ENCODE measurements at places on chromosomes 7 and 10. TPM values are rescaled to one million over a fixed set of nuclear protein-coding genes. Genes with fewer than 3 reads are reported as not detected.

Gene WDR86
- total RNA-seq, result 17.7 TPM

Gene FAM131B
- 3.2 TPM for total RNA-seq

Gene CCL24
- not detected for total RNA-seq

Gene OR13A1
- not detected for total RNA-seq

Gene NEUROG3
- total RNA-seq, result not detected

Gene TCAF2
- 1.6 TPM for total RNA-seq

Gene TFR2
- total RNA-seq, result 0.08 TPM

Gene PTPRZ1
- 0.72 TPM for total RNA-seq

Gene PKD1L1
- total RNA-seq, result under 0.01 TPM

Gene SEPHS1
- total RNA-seq, result 35.2 TPM

Gene LEP
- total RNA-seq, result under 0.01 TPM

Gene AFAP1L2
- total RNA-seq, result 0.18 TPM

Gene RARRES2
- total RNA-seq, result 1.4 TPM

Gene RAPGEF5
- 4.2 TPM for total RNA-seq

Gene GHRHR
- total RNA-seq, result not detected

Gene LRMDA
- 3.6 TPM for total RNA-seq

Gene HMX3
- total RNA-seq, result not detected

Gene KCND2
- 11.3 TPM for total RNA-seq

Gene PODXL
- 2.3 TPM for total RNA-seq

Gene AGBL3
- 0.41 TPM for total RNA-seq

Gene STK31
- total RNA-seq, result 0.33 TPM

Gene TLX1
- total RNA-seq, result not detected

Gene NRCAM
- total RNA-seq, result 5.4 TPM

Gene CAMK2B
- 6.4 TPM for total RNA-seq

Gene CRYGN
- total RNA-seq, result 0.16 TPM

Gene HABP2
- not detected for total RNA-seq

Gene ITIH5
- 0.09 TPM for total RNA-seq

Gene SEC31B
- 17.4 TPM for total RNA-seq

Data from fibroblast of the aortic adventitia (primary cell).